ENCODE measurements at places on chromosomes 16 and 17.

DNA sequence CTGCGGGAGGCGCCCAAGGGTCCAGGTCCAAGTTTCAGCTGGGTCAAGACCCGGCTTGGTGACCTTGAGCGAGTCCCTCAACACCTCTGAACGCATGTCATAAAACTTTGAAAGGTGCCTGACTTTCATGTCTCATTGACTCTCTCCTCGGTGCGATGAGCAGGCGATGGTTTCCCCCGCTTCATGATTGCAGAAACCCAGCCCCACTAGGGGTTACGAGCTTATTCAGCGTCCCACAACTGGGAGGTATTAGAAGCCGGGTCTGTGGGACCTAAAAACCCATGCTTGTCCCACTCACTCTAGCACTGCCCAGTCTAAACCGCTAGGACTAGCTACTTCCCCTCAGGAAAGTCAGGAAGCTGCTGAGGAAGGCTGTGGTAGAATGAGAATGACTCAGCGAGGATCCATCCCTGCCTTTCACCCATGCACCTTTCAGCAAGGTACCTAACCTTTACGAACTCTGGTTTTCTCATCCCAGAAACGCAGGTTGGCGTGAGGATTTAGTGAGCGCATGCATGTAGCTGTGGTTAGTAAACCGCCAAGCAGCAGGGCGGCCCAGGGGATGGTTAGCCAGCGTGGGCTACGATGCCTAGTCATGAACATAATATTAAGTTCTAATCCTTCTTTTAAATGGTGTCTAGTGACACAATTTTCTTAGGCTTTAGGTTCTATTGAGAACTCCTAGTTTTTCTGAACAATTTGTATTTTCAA, 26.2 kb upstream of the RFFL start:
- no peaks in the 10 kb centered on the region for H3K27me3 ChIP-seq
- no peaks in the 10 kb centered on the region for H3K36me3 ChIP-seq
- H3K27ac ChIP-seq: peak overlapping the region; percentile 59
- peak overlapping the region; percentile 75 for H3K4me3 ChIP-seq
- DNase-seq: no peak
- peaks cover 31% of the 10 kb centered on the region for H3K4me1 ChIP-seq

DNA sequence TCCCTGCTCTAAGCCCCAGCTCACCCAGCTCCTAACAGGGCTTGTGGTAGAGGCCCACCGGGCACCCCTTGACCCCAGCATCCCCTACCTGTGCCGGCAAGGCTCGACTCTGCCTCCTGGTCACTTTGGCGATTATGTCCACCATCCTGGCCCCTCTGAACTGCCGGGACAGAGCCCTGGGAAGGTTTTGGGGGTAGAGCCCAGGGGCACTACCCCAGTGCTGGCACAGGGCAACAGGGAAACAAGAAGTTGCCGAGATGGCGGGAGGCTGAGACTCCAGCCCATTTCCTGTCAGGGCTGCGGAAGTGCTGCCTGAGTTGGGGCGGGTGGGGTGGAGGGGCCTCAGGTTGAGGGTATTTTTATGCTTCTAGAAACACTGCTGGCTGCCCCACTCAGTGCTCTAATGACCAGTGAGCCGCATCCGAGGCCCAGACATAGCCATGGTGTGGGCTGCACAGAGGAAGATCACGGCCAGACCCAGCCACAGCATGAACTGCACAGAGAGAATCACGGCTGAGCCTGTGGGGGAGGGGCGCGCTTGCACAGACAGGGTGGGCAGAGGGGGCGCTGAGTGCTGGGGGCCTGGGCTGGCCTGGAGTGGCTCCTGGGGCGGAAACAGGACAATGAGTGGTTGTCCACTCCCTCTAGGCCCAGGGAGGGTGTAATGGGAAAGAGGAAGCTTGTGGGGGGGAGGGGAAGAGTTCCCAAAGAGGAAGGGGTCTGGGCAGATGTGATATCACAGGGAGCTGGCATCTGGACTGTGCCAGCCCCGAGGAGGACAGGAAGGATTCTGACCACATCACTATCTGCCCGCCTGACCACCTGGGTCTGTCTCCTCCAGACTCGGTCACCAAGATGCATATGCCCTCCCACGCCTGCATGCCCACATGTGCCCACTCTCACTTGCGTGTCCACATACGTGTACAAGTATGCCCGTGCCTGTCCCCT, 22.3 kb downstream of the ARHGAP27 start:
- peaks cover 19% of the 10 kb centered on the region for H3K4me1 ChIP-seq
- no peak overlapping the region for H3K4me3 ChIP-seq
- DNase-seq: no peak
- no peaks in the 10 kb centered on the region for H3K27me3 ChIP-seq
- no peak overlapping the region for H3K27ac ChIP-seq

GRCh38 chr17:38329808-38330730, 13.7 kb downstream of the GPR179 start:
- peaks cover 5% of the 10 kb centered on the region for H3K27me3 ChIP-seq
- peaks cover 6% of the 10 kb centered on the region for H3K4me1 ChIP-seq
- no peak overlapping the region for H3K27ac ChIP-seq
- DNase-seq: no peak
- no peaks in the 10 kb centered on the region for H3K36me3 ChIP-seq

DNA sequence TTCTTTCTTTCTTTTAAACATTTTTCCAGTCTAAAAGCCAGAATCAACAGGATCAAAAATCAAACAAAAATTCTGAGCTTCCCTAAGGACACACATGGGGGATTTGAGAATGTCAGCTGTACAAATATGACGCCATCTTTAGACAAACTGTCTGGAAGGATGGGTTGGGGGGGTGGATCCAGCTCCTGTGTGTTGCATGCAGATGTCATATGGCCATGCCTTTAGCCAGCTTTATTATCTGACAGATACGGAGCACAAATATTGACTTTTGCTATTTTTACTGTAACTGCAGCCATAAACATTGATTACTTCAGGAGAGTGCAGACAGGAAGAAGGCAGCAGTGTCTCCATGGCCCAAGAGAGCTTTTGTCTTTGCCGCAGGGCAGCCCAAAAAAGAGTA, 279.4 kb upstream of the ELAC2 start:
- no peaks in the 10 kb centered on the region for H3K27me3 ChIP-seq
- no peaks in the 10 kb centered on the region for H3K36me3 ChIP-seq
- H3K4me3 ChIP-seq: no peak overlapping the region
- H3K27ac ChIP-seq: peak overlapping the region; percentile 45
- H3K4me1 ChIP-seq: peaks cover 19% of the 10 kb centered on the region
- no peak for DNase-seq

DNA sequence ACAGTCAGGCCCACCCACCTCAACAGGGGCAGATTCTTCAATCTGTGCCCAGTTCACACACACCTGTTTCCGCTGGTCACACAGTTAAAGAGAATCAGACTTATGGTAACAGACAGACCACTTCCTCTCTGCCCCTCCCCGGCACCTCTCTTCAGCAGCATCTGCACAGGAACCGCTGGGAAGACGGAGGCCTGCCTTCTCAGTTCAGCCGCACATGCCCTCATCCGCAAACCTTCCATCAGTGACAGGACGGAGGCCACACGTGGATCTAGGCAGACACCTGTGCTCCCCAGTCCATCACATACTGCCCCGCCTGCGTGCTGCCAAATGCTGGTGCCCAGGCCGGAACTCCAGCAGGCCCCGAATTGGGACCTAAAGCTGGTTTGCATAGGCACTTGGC, 10.3 kb downstream of the PHB1 start:
- no peaks in the 10 kb centered on the region for H3K27me3 ChIP-seq
- H3K27ac ChIP-seq: no peak overlapping the region
- H3K4me1 ChIP-seq: peaks cover 21% of the 10 kb centered on the region
